ENCODE measurements at places on chromosomes 1 and 21.

DNA sequence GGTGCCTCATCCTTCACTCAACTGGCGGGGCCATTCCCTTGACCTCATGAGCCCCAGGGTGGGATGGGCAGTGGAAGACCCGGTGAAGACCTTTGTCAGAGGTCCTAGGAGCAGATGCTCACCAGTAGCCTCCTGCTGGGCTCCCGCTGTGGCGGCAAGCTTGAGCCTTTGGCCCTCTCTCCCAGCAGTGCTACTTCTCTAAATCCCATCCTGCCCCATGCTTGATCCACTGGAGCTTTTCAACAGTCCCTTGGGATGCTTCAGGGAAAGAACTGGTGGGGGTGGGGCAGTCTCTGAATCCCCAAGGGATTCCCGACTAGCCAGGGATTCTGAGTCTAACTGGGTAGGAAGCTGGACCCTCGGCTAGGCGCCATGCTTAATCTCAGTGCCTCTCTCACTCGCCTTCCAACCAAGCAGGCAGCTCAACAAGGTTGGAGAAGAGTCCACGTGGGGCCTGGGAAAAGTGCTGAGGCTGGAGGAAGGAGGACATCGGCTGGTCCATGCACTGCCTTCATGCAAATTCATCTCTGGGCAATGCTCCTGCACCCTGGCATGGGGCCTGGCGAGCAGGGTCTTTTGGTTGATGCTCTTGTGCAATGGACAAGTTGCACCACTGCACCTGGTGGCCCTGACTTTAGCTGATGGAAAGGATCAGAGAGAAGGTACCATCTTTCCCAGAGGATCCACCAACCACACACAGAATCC lies 190.3 kb downstream of the GRIK3 start:
- no peak overlapping the region for H3K27ac ChIP-seq
- no peaks in the 10 kb centered on the region for H3K36me3 ChIP-seq
- H3K4me3 ChIP-seq: no peak overlapping the region
- peaks cover 21% of the 10 kb centered on the region for H3K27me3 ChIP-seq
- H3K4me1 ChIP-seq: no peaks in the 10 kb centered on the region

- H3K36me3 ChIP-seq: no peaks in the 10 kb centered on the region
- peaks cover 5% of the 10 kb centered on the region for H3K4me1 ChIP-seq
- no peaks in the 10 kb centered on the region for H3K27me3 ChIP-seq
- H3K27ac ChIP-seq: peak overlapping the region; percentile 75
- no peak overlapping the region for H3K4me3 ChIP-seq
Measured at GRCh38 chr1:8006037-8006963, 19.8 kb downstream of the ERRFI1 start.

GRCh38 chr21:31524140-31524539 lies 135.4 kb upstream of the SOD1 start:
- no peak overlapping the region for H3K27ac ChIP-seq
- DNase-seq: no peak
- no peaks in the 10 kb centered on the region for H3K27me3 ChIP-seq
- H3K36me3 ChIP-seq: no peaks in the 10 kb centered on the region

- H3K36me3 ChIP-seq: no peaks in the 10 kb centered on the region
- DNase-seq: no peak
- no peak overlapping the region for H3K27ac ChIP-seq
- no peaks in the 10 kb centered on the region for H3K27me3 ChIP-seq
- H3K4me3 ChIP-seq: no peak overlapping the region
- H3K4me1 ChIP-seq: no peaks in the 10 kb centered on the region
Measured at GRCh38 chr1:61612602-61613001, 112.3 kb downstream of the TM2D1 start.

DNA sequence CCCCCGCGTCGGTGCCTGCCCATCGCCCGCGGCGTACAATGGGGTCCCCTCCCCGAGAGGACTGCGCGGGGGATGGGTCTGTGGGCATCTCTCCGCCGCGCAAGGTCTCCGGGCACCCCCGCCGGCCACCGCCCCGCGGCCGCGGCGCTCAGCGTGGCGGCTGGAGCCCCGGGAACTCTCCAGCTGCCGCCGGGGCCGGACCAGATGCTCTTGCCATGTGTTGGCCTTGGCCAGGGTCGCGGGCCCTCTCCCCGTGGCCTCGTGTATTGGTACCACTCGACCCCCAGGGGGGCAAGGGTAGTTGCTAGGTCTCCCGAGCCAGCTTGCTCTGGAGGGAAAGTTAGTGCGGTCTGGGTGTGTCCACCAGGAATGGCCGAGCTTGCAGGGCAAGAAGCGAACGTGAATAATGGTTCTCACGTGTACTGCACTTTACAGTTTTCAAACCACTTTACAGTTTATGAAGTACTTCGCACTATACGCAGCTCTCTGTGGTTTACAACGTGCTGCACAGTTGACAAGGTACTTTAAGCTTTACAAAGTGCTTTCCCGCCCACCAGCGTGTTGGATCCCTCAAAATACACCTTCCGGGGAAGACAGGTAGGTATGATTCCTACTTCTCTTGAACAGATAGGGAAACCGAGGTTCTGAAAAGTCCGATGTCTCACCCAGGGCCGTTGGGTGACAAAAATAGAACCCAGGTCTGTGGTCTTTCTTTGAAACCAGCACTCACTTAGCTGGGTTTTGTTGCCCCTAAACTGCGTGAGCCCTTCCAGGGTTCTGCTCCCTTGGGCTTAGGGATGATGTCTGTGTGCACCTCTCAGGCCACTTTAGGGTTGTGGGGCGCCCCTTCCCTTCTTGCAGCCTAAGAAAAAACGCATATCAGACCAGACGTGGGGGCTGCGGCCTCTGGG lies 1.2 kb downstream of the EPHB2 start:
- peak overlapping the region; percentile 57 for H3K4me3 ChIP-seq
- DNase-seq: peak; percentile 47
- H3K4me1 ChIP-seq: peaks cover 46% of the 10 kb centered on the region
- H3K27ac ChIP-seq: peak overlapping the region; percentile 77
- H3K27me3 ChIP-seq: peaks cover 4% of the 10 kb centered on the region

DNA sequence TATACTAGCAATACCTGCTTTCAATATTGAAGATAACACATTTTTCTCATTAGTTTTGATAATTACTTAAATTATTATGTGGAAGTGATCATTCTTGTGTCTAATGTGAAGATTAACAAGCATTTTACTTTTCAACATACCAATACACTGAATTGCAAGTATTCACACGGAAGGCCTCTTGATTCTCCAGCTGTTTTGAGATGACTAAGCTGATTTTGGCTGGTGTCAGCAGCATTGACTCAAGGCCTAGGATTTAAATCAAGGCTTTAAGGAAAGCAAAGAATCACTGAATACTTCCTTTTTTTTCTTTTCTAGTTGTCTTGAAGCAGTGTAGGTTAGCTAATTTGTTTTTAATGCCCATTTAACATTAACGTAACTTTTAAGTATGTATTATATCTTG lies 373.7 kb downstream of the SRGAP2C start:
- no peaks in the 10 kb centered on the region for H3K36me3 ChIP-seq
- no peaks in the 10 kb centered on the region for H3K27me3 ChIP-seq
- H3K4me3 ChIP-seq: no peak overlapping the region
- H3K27ac ChIP-seq: no peak overlapping the region
- no peak for DNase-seq

GRCh38 chr21:35351434-35351833 lies 302.3 kb upstream of the RUNX1 start:
- DNase-seq: no peak
- H3K4me1 ChIP-seq: no peaks in the 10 kb centered on the region
- no peaks in the 10 kb centered on the region for H3K36me3 ChIP-seq
- H3K27me3 ChIP-seq: no peaks in the 10 kb centered on the region

GRCh38 chr1:110056285-110056683 lies 14.2 kb downstream of the ALX3 start:
- H3K36me3 ChIP-seq: no peaks in the 10 kb centered on the region
- no peak overlapping the region for H3K4me3 ChIP-seq
- peaks cover 19% of the 10 kb centered on the region for H3K4me1 ChIP-seq
- H3K27me3 ChIP-seq: no peaks in the 10 kb centered on the region

- no peaks in the 10 kb centered on the region for H3K27me3 ChIP-seq
- no peaks in the 10 kb centered on the region for H3K4me1 ChIP-seq
- DNase-seq: no peak
Measured at GRCh38 chr1:220336391-220337031, 64.3 kb upstream of the RAB3GAP2 start.

DNA sequence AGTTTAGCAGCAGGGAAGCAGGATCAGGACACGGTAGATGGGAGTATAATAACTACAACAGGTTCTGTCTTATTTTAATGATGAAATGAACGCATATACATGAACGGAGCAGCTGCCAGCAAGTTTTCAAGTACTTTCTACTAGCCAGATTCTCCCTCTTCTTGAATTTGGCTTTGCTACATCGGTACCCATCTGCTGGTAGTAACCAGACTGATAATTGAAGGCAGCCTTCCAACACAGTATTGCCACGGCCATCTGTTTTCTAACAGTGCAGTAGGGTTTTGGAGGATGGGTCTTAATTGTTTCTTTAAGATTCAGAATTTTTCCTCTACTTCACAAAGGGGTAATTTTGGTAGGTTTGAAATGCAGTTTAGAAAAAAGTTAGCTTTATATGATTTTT lies 33.4 kb downstream of the CENPF start:
- no peaks in the 10 kb centered on the region for H3K27me3 ChIP-seq
- no peaks in the 10 kb centered on the region for H3K36me3 ChIP-seq
- no peak overlapping the region for H3K27ac ChIP-seq
- no peak for DNase-seq
- H3K4me1 ChIP-seq: no peaks in the 10 kb centered on the region
- H3K4me3 ChIP-seq: no peak overlapping the region

DNA sequence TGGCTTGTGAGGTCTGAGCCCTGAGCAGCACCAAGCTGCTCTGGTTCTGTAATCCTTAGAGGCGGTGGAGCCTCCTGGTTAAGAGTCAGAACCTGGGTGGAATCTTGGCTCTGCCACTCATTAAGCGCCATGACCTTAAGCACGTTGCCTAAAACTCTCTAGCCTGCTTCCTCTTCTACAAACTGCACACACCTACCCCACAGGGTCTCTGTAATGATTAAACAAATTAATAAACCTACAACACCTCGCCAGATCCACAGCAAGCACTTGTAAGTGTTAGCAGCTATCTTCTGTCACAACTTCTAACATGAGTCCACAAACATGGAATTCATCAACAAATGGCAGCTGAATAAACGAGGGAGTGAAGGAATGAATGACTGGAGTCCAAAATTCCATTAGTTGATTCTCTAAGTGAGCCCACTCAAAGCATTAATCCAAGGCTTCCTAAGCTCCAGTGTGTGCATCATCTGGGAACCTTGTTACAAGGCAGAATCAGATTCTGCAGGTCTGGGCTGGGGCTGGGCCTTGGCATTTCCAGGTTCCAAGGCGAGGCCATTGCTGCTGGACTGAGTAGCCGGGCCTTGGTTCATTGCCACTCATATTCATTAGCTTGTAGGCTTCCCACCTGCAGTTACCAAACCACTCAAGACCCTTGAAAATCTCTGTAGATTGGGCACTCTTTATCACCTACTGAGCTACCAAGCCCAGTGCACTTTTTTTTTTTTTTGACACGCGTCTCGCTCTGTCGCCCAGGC lies 168.6 kb downstream of the HIVEP3 start:
- DNase-seq: no peak
- no peaks in the 10 kb centered on the region for H3K36me3 ChIP-seq
- no peak overlapping the region for H3K4me3 ChIP-seq
- H3K4me1 ChIP-seq: no peaks in the 10 kb centered on the region

DNA sequence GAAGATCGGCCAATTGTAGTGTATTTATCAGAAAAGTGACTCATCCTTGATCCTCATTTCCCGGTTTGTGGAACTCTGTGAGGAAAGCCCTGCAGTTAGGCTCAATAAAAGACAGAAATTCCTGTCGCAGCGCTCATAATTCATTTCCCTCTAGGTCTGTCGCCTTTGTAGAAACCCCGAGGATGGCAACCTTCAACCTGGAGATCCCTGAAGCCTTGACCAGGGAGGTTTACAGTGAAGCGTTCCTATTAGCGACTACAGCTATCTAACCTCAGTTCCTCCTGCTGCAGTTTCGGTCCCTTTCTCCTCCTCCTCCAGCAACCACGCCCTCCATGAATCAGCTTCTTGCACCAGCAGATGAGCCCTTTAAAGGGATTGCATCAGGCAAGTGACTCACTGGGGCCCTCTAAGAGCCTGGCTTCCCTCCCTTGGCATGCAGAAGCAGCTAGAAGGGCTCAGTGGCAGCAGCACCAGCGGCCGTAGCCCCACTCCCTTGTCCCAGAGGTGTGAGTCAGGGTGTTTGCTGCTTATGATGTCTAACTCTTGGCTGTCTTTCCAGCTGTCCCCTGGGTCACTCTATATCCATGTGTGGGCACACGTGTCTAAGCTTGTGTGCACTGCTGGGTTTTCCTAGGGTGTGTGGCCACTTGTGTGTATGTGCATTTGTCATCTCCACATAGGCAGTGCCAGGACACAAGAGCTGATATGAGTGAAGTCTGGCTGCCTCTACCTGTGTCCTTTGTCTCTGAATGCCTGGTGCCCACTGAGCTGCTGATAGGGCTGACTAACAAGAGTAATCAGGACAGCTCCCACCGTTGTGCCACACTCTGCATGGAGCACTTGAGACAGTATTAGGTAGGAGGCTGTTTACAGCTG lies 779 bp upstream of the STK40 start:
- H3K27ac ChIP-seq: peak overlapping the region; percentile 97
- DNase-seq: peak; percentile 94
- H3K4me3 ChIP-seq: peak overlapping the region; percentile 65
- peaks cover 5% of the 10 kb centered on the region for H3K36me3 ChIP-seq
- peaks cover 36% of the 10 kb centered on the region for H3K4me1 ChIP-seq
- H3K27me3 ChIP-seq: no peaks in the 10 kb centered on the region

DNA sequence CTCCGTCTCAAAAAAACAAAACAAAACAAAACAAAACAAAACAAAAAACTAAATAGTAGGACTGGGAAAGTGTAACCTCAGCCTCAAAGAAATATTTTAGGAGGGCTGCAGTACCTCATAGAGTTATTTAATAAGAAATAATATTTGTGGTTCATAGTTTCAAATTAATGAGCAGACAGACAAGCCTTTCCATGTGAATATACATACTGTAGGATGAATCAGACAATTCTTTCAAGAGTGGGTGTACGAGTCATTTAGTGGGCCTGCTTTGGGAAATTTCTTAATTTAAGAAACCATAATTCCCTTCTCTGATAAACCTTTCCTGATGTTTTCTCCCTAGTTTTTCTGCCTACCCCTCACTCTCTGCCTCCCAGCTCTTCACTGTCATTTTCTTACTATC lies 52.5 kb downstream of the CDC14A start:
- H3K27ac ChIP-seq: no peak overlapping the region
- no peaks in the 10 kb centered on the region for H3K4me1 ChIP-seq
- no peaks in the 10 kb centered on the region for H3K27me3 ChIP-seq
- no peaks in the 10 kb centered on the region for H3K36me3 ChIP-seq

DNA sequence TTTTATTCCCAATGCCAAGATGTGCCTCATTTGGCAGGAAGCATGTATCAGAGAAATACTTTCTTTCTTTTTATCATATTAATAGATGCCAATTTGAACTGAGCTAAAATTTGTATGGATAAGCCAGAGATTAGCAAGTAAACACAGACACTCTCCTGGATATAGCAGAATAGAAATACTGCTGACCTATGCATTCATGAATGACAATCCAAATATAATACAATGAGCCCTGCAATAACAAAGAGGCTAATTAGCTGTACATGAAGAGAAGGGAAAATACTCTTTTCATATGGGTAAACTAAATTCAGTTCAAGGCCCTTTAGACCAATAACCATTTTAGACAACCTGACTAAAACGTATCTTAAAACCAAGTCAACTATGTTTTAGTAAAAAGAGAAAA lies 388.1 kb upstream of the NR5A2 start:
- H3K4me3 ChIP-seq: no peak overlapping the region
- no peaks in the 10 kb centered on the region for H3K27me3 ChIP-seq
- no peaks in the 10 kb centered on the region for H3K36me3 ChIP-seq
- H3K4me1 ChIP-seq: no peaks in the 10 kb centered on the region
- no peak overlapping the region for H3K27ac ChIP-seq

- no peak overlapping the region for H3K4me3 ChIP-seq
- H3K27me3 ChIP-seq: no peaks in the 10 kb centered on the region
- H3K27ac ChIP-seq: no peak overlapping the region
- no peak for DNase-seq
- no peaks in the 10 kb centered on the region for H3K4me1 ChIP-seq
Measured at GRCh38 chr1:182972231-182972630, 19.3 kb upstream of the SHCBP1L start.
